ENCODE measurements at places on chromosomes 1 and 21.

- DNase-seq: peak; percentile 89
These were observed 23.0 kb upstream of the DNAJC11 start for GRCh38 chr1:6724517-6725141.

- peak; percentile 69 for DNase-seq
These were observed 45.1 kb upstream of the DNAH14 start for GRCh38 chr1:224884361-224884801.

DNA sequence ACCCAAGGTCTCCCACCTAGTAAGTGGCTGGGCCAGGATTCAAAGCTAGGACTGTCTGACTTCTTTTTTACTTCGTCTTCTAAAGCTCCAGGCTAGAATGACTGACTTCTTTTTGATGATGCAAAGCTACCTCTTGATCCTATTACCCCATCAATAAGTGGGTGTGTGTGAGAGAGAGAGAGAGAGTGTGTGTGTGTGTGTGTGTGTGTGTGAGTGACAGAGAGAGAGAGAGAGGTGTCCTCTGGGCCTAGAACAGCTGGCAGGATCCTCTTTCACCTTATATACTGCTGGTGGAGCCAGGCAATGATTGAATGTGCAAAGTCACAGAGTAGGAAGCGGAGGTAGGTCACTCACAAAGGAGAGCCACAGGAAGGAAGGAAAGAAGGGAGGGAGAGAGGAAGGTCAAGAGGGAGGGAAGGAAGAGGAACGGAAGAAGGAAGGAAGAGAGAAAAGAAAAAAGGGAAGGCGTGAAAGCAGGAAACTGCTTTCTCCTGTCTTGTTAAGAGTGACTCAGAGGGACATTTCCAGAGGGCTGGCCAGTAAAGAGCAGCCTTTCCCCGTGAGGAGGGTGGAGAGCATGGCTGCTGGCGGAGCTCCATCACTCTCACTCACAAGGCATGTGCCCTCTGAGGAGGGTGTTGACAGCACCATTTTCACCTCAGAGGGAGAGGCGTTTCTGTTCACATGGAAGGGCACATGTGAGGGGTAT lies 68.9 kb downstream of the CDC7 start:
- DNase-seq: peak; percentile 98

DNA sequence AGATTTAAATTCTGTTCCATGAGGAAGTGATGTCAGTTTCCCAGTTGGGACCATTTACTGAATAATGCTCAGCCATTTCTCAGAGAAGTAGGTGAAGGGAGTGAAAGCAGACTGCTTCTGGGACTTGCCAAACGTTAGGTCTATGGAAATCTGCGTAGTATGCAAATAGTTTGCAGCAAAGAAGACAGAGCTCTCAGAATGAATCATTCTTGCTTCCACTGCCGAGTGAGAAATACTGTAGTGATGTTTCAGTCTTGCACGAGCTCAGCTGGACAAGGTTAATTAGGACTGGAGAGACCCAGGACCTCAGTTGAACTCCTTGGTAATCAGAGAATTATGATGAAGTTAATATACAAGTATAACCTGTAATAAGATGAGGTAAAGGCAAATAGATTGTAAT lies 317.7 kb upstream of the DAB1 start:
- no peak for DNase-seq

DNA sequence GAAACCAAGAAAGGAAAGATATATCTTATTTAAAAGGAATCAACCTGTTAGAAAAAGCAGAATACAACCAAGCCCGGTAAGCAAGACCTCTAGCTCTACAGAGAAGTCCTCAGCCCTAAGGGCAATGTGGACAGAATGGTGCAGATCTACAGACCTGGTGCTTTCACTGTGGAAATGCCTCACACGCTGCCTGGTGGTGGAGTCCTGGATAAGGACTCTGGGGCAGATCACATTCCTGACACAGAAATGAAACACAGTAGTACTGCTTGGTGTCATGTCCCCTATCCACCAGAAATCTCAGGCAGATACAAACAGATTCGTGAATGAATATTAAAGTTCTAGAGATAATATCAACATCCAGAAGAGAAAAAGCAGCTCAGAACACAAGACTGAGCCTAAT lies 6.8 kb downstream of the CNN3 start:
- DNase-seq: no peak

GRCh38 chr1:87389011-87389410 lies 60.3 kb downstream of the LMO4 start:
- DNase-seq: no peak

DNA sequence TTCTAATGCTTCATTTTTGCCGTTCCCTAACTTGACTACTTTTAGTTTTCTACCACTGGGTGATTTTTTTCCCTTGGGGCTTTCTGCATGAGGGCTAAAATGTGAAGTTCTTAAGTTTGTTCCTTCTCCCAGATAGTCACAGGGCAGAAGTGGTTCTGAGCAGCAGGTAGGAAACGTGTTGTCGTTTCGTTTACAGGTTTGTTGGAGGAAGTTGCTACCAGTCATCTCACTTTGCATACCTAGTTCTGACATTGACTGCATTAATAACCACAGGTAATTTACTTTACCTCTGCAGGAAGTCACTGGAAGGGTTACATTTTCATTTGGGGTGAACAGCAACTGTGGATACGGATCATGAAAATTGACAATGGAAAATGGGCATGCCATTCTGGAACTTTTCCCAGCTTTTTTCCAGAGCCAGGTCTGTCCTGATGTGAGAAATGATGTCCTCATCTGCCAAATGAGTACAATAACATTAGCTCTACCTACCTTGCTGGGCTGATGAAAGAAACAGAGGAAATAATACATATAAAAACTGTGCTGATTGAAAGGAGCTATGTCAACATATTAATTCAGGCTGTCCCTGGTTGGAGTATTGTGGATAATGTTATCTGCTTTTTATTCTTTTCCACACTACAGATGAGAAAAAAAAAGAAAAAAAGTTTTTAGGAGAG lies 94.2 kb downstream of the DISC1 start:
- DNase-seq: no peak

- no peak for DNase-seq
These were observed 39.9 kb upstream of the HMGN1 start for GRCh38 chr21:39388811-39389155.

DNA sequence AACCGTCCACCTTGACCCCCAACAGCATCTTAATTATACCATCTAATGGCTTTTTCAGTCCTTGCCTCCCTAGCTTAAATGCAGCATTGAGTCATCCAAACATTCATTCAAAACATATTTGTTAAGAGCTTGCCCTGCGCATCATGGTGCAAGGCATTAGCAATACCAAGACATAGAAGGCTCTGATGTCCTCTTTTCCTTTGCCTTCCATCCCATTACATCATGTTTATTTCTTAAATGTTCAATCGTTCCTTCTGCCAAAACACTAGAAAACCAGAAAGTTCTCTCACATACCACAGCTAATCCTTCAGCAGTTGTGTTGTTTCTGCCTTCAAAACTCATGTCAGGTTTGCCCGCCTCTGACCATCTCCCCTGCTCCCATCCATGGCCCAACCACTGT lies 29.8 kb upstream of the VTCN1 start:
- DNase-seq: no peak

DNA sequence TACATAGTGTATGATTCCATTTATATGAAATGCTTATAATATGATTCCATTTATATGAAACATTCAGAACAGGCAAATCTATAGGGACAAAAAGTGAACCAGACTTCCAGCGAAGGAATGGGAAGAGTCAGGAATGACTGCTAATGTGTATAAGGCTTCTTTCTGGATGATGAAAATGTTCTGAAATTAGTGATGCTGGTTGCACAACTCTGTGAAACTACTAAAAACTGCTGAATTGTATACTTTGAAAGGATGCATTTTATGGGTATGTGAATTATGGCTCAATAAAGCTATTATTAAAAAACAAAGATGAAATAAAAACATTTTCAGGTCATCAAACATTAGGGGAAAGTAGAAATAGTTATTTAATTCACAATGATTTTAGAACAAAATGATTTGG lies 14.1 kb upstream of the IL24 start:
- no peak for DNase-seq

GRCh38 chr1:151005729-151006319 lies 878 bp downstream of the MINDY1 start:
- no peak for DNase-seq
